ENCODE measurements at places on chromosomes 1 and 21.

GRCh38 chr1:83996621-83997020 lies 2.3 kb downstream of the TTLL7 start:
- no peaks in the 10 kb centered on the region for H3K36me3 ChIP-seq
- peaks cover 11% of the 10 kb centered on the region for H3K4me1 ChIP-seq
- peaks cover 30% of the 10 kb centered on the region for H3K27me3 ChIP-seq
- no peak for DNase-seq
- H3K4me3 ChIP-seq = no peak overlapping the region

- no peak overlapping the region for H3K4me3 ChIP-seq
- DNase-seq = no peak
- H3K4me1 ChIP-seq = no peaks in the 10 kb centered on the region
- H3K36me3 ChIP-seq = no peaks in the 10 kb centered on the region
- peaks cover 3% of the 10 kb centered on the region for H3K27me3 ChIP-seq
- no peak overlapping the region for H3K27ac ChIP-seq
These were observed 169.8 kb upstream of the DUSP10 start for GRCh38 chr1:221911714-221912113.

DNA sequence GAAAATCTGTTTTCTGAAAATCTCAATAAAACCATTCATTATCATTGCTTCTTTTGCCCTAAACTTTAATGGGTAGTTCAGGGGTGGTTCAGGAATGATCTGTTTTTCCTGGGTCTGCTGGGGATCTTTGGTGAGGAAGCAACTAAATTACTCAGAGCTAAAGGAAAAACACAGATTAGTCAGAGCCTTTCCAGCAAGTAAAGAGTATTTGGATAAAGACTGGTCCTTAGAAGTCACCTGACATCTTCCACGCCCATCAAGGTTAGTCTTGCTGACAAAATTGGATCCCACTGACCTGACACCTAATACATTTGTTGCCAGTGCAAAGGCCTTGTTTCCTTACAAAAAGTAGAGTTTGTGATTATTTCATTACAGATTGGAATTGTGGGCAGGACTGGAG lies 24.2 kb downstream of the HSPA13 start:
- H3K4me3 ChIP-seq = no peak overlapping the region
- no peaks in the 10 kb centered on the region for H3K36me3 ChIP-seq
- no peaks in the 10 kb centered on the region for H3K4me1 ChIP-seq
- no peak overlapping the region for H3K27ac ChIP-seq
- no peaks in the 10 kb centered on the region for H3K27me3 ChIP-seq
- DNase-seq = no peak

GRCh38 chr1:244060117-244060516 lies 9.0 kb downstream of the ZBTB18 start:
- no peak for DNase-seq
- H3K27me3 ChIP-seq = peaks cover 10% of the 10 kb centered on the region
- H3K4me1 ChIP-seq = no peaks in the 10 kb centered on the region
- H3K36me3 ChIP-seq = no peaks in the 10 kb centered on the region
- no peak overlapping the region for H3K4me3 ChIP-seq

- no peaks in the 10 kb centered on the region for H3K36me3 ChIP-seq
- H3K4me3 ChIP-seq = no peak overlapping the region
- H3K27me3 ChIP-seq = peaks cover 21% of the 10 kb centered on the region
- no peak for DNase-seq
- peaks cover 29% of the 10 kb centered on the region for H3K4me1 ChIP-seq
- H3K27ac ChIP-seq = no peak overlapping the region
These were observed 57.4 kb upstream of the ACOT11 start for GRCh38 chr1:54490361-54491248.

GRCh38 chr1:162019006-162019405 lies 4.7 kb downstream of the OLFML2B start:
- no peaks in the 10 kb centered on the region for H3K36me3 ChIP-seq
- H3K4me1 ChIP-seq = peaks cover 8% of the 10 kb centered on the region
- no peak overlapping the region for H3K27ac ChIP-seq
- H3K27me3 ChIP-seq = peaks cover 8% of the 10 kb centered on the region

GRCh38 chr21:39612233-39613040 lies at the start of gene B3GALT5:
Gene B3GALT5 (plus strand): TSS chr21:39612940. CDS start chr21:39660560, 47,620 bp downstream.
- no peak within 1 kb of the TSS for H3K4me3 ChIP-seq
- H3K36me3 ChIP-seq = no peaks in the 10 kb centered on the region
- no peak within 1 kb of the TSS for H3K27ac ChIP-seq
- H3K27me3 ChIP-seq = peaks cover 11% of the 10 kb centered on the region
- no peaks in the 10 kb centered on the region for H3K4me1 ChIP-seq
- no peak for DNase-seq

GRCh38 chr1:231931146-231931545 lies 304.6 kb downstream of the DISC1 start:
- no peaks in the 10 kb centered on the region for H3K4me1 ChIP-seq
- H3K27me3 ChIP-seq = no peaks in the 10 kb centered on the region
- DNase-seq = no peak
- H3K27ac ChIP-seq = no peak overlapping the region
- H3K36me3 ChIP-seq = no peaks in the 10 kb centered on the region
- H3K4me3 ChIP-seq = no peak overlapping the region

- peak; percentile 18 for DNase-seq
- no peak overlapping the region for H3K4me3 ChIP-seq
- H3K27ac ChIP-seq = no peak overlapping the region
These were observed 32.5 kb downstream of the LRRC3 start for GRCh38 chr21:44487831-44488230.

GRCh38 chr1:15940110-15941043 lies 35.5 kb downstream of the ZBTB17 start:
- peaks cover 22% of the 10 kb centered on the region for H3K36me3 ChIP-seq
- H3K4me1 ChIP-seq = no peaks in the 10 kb centered on the region
- DNase-seq = no peak
- no peak overlapping the region for H3K4me3 ChIP-seq
- peak overlapping the region; percentile 66 for H3K27ac ChIP-seq

DNA sequence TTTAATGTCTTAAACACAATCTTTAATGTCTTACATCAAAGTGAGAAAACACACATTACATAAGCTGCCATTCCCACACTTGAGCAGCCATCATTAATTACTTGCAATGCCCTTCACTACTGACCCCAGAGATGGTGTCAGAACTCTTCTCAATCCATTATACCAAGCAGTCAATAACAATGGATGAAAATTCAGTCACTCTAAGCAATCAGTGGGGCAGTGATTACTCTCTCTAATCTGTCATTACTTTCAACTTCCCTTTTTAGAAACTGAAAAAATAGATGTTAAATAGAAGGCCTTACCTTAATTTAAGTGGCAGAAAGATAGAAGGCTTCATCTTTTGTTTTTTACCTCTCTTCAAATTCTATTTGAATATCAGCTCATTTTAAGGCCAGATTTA lies 9.7 kb upstream of the FRRS1 start:
- H3K4me3 ChIP-seq = no peak overlapping the region
- DNase-seq = no peak
- no peak overlapping the region for H3K27ac ChIP-seq
- H3K4me1 ChIP-seq = no peaks in the 10 kb centered on the region

- H3K4me1 ChIP-seq = no peaks in the 10 kb centered on the region
- no peak overlapping the region for H3K4me3 ChIP-seq
- no peak overlapping the region for H3K27ac ChIP-seq
- peaks cover 2% of the 10 kb centered on the region for H3K27me3 ChIP-seq
- no peak for DNase-seq
These were observed 412.4 kb downstream of the DISC1 start for GRCh38 chr1:232038706-232039677.

- peaks cover 2% of the 10 kb centered on the region for H3K27me3 ChIP-seq
- peaks cover 3% of the 10 kb centered on the region for H3K36me3 ChIP-seq
- H3K4me3 ChIP-seq = no peak overlapping the region
- H3K4me1 ChIP-seq = no peaks in the 10 kb centered on the region
- no peak for DNase-seq
These were observed 33.5 kb downstream of the HTR6 start for GRCh38 chr1:19698181-19698580.
